ENCODE measurements at places on chromosomes 7 and 10.

- peak; percentile 15 for DNase-seq
Measured at GRCh38 chr10:42875798-42876341, 93.3 kb downstream of the BMS1 start.

DNA sequence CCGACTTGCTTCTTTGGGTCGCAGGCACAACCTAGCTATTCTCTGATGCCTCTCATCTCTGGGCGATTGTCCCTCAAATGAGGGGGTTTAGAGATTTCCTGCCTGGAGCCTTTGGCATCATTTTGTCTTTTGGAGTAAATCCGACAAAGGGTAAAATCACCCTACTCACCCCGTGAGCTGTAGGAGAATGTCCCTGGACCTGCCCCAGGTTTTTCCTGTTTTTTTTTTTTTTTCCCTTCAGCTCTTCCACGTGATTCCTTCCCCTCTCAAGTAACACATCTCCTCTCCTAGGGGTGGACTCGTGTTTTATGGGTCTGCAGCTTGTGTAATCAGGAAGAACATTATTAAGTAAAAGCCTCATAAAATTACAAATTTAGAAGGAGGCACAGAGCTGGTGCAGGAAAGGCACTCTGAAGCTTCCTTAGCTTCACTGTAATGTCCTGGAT lies 128.4 kb upstream of the ZNF746 start:
- DNase-seq, result peak; percentile 19

DNA sequence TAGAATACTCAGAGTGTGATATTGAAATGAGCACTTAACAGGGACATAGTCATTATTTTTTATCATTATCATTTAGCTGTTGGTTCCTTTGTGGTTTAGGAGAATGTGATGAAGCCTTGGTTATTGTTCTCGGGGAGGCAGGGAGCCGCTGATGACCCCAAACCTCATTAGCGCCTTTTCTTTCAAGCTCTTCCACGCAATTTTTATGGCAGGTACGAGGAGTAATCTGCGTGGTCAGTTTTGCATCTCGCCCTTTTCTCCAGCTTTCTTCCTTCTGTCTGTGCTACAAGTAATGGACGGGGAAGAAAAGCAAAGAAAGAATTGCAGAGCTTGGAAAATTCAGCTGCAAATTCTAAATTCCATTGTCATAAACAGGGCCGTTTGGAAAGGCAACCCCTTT lies 338.4 kb downstream of the GLRX3 start:
- no peak for DNase-seq

DNA sequence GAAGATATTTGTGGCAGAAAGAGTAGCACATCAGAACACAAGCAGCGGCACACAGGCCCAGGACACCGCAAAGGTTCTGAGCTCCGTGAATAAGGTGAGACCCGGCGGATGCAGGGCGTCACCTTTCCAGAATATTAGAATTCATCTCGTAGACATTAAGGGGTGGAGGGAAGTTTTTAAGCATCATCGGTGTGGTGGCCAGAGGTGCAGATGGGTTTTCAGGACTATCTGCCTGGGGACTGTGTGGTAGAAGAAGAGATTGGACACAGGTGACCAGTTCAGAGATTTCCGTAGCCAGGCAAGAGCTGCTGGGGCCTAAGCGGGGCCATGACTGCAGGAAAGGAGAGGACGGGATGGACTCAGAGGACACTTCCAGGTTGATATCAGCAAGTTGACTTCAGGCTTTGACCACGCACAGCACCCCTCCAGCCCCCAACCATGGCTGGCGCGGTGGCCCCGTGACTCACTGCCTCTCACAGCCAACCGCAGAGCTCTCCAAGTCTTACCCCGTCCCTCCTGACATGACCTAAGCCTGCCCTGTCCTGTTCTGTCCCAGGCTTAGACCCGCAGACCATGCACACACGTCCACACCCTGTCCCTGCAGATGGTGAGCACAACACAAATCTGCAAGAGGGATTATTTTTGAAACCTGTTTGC lies 97.2 kb downstream of the OAT start:
- DNase-seq, result no peak

DNA sequence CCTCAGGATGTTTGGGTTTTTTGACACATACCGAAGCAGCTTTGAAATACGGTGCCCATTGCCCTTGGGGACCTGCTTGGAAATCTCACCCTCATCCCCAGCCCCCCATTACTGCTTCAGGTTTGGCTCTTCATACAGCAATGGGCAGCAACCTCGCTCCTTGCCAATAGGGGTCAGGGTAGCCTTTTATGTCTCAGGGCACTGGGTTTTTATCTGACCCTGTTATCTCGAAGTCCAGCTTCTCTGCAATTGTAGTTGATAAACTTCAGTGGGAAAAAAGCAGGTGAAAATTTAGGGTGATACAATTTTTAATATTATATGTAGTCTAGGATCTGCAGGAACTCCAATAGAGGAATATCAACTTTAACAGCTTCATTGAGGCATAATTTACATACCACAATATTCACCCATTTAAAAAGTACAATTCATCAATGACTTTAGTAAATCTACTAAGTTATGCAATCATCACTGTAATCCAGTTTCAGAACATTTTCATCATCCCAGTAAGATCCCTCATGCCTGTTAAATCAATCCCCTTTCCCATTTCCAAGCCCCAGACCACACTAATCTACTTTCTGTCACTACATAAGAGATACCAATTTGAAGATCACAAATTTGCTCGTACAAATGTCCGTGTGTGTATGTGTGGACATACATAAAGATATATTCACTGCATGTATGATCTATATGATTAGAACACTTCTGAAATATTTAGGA lies 386.2 kb downstream of the KCNMA1 start:
- DNase-seq, result peak; percentile 64

DNA sequence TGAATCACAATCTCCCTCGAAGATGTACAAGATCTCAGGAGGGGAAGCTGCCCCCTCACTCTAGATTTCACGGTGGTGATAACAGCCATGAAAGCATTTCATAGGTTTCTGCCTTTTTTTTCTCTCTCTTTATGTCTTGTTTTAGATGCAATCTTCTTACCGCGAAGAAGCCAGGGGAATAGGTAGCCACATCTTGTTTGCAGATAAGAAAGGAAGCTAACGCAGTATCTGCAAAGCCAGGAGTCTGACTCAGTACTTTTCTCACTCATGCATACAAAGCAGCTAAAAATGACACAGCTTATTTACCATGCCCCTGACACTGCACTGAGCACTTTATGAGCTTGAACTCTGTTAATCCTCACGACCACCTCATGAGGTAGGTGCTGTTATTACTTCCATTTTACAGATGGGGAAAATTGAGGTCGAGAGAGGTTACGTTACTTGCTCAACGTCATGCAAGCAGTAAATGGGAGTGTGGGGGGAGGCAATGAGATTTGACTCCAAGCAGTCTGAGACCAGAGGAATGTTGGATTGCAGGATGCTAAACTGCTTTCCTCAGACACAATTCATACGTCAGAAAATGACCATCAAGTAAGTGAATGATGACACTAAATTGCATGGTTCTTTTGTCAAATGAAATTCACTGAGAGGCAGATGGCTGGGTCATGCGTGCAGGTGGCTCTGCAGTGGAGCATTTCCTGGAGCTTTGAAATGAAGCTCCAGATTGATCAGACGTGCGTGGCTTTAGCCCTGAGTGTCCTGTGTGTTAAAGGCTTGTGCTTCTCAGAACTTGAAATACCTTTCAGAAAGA lies 3.3 kb downstream of the MAP3K8 start:
- DNase-seq, result peak; percentile 75

- peak; percentile 49 for DNase-seq
Measured at GRCh38 chr10:10515479-10516204, 502.0 kb upstream of the CELF2 start.

DNA sequence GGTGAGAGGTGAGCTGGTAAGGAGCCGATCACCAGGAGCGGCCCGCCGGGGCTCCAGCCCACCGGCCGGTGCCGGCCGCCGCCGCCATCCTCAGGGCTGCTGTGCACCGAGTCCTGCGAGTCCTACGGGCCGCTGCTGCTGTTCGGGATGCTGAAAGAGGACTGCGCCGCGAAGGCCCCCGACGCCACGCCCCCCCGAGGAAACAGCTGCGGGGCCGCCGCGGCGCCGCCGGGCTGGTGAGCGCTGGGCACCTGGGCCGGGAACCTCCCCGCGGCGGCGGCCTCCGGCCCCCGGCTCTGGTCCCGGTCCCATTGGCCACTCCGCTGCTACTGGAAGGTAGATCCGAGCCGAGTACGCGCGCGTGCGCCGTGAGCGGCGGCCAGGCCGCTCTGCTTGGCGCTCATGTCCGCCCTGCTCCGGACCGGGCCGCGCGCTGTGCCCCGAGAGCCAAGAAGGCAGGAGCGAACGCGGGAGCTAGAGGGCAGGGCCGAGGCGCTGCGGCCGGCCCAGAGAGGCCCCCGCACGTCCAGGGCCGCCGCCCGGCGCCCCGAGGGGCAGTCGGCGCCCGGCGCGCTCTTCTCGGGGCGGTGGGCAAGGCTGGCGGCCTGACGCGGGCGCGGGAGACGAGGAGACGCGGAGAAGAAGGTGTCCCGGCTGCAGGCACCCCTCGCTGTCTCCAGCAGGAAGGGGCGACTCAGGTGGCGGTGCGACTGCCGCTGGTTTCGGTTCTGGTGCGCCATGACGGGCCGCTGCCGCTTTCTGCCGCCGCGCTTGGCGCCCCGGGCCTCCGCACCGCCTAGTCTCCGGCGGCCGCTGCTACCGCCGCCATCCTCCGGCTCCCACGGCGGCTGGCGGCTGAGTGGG lies 121.3 kb upstream of the WIPF3 start:
- peak; percentile 78 for DNase-seq

DNA sequence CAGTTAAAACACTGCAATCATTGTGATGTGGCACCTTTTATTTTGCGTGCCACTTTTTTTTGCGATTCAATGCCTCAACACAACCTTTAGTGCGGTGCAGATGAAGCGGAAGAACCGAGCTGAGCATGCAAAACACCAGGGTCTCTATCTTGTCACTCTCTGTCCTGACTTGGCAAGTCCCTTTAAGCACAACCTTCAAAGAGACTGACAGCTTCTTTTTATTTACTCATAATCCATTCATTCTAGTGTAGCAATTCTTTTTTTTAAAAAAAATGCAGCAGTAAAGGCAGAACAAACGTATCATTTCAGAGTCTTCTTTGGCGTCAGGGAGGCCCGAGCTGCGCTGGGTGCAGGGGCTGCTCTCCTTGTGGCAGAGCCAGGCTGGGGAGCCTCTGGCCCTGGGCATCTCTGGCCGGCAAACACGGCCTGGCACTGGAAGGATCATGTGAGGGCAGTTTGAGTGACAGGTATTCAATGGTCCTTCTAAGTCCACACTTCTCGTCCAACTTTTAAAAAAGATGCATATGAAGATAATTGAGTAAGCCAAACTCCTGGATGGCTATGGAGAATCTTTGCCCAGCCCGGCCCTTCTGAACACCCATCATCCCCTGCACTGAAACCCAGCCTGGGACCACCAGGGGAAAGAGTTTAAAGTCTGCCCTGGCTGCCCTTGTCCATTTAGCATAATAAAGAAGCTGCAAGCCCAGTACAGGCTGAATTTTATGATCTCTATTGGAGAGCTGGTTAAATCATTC lies 3.9 kb downstream of the PTF1A start:
- no peak for DNase-seq

DNA sequence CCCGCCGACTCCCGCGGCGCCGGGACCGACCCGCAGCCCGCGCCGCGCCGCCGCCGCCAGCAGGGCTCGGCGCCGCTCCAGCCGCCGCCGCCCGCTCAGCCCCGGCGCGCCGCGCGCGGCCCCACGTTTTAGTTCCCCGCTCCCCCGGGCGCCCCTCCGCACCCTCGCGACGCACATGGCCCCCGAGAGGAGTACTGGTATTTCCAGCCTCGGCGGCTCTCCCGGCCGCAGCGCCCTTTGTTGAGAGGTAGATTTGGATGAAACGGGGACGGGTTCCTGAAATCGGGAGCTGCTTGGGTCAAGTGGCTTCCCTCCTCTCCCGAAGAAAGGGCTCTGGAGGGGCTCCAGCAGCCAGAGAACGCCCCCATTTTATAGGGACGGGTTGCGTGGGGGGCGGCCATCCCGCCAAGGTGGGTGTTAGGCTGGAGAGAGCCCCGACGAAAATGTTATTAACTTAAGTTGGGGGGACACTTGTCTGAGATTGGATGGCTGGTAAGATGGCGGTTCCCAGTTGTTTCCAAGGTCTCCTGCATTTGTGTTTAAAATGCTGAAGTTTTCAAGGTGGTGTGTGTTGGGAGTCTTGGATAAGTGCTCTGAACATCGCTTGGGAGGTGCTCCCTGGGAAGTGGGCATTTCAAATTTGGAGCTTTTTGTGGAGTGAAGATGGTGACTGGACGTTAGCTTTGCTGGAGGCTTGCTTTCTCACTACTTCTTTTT lies 1.2 kb downstream of the BMI1 start:
- peak; percentile 30 for DNase-seq

GRCh38 chr7:87067788-87068187 lies 8.3 kb upstream of the ELAPOR2 start:
- no peak for DNase-seq

DNA sequence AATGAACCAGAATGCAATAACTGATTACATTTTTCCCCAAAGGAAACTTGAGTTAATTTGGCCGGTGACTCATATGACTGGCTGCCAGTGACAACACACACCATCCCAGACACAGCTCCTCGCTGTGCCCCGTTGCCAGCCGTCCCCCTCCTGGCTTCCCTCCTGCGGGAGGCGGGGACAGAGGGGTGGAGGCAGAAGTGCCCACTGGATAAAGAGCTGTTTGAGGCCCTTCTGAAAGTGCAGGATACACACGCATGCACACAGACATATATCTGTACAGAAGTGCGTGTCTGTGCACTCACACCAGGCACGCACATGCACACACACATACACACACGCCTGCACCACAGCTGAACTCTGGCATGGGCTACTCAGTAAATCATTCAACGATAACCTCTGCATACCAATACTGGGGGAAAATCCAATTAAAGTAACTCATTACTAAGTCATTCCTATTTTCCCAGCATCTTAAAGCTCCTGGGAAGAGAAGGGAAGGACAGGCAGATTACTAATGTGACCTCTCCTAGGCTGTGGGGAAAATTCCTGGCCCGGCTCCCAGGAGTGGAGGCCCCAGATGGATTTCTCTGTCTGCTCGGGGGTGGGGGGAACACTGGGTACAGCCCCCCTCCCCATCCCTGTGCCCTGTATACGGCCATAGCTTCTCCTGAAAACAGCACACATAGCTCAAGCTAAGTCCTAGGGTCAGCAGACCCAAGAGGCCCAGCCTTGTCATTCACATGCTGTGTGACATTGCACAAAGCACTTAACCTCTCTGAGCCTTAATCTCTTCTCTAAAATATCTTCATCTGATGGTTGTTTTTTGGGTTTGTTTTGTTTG lies 52.3 kb upstream of the MYL10 start:
- DNase-seq, result peak; percentile 82

- DNase-seq, result peak; percentile 28
Measured at GRCh38 chr7:28761505-28761904, 196.6 kb downstream of the TRIL start.

Data from cardiac fibroblast (primary cell).